ENCODE measurements at places on chromosomes 4 and X. TPM values are rescaled to one million over a fixed set of nuclear protein-coding genes. Genes with fewer than 3 reads are reported as not detected.

- DNase-seq: no peak
Measured at GRCh38 chr4:108466936-108467902, 153.2 kb upstream of the RPL34 start.

- DNase-seq: no peak
Measured at GRCh38 chrX:128518508-128518907, 466.3 kb upstream of the ACTRT1 start.

- no peak for DNase-seq
Measured at GRCh38 chrX:6228720-6229119, at the start of gene NLGN4X. TSS of gene NLGN4X (minus strand) at chrX:6228867. CDS start at chrX:6151466, 77,401 bp downstream.

GRCh38 chr4:38141808-38142500, 181.8 kb downstream of the PTTG2 start:
- DNase-seq: no peak

- DNase-seq: no peak
Measured at GRCh38 chrX:148741441-148741840, 241.0 kb downstream of the AFF2 start.

DNA sequence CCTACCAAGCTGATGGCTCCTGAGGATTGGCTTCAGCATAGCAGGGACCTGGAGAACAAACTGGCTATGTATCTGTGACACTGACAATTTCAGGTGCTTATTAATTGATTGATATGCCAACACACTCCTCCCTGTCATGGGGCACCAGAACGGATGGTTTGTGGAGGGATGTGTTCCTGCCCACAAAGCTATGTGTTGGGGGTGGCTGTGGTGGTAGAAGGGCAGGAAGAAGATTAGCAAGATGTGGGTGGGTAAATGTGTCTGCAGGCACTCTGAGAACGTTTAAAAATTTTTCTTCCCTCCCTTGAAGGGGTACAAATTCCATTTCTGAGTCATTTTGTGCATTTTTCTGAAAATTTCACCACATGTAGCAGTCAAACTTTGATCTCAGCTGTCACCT, 55.0 kb upstream of the SCML1 start:
- no peak for DNase-seq

DNA sequence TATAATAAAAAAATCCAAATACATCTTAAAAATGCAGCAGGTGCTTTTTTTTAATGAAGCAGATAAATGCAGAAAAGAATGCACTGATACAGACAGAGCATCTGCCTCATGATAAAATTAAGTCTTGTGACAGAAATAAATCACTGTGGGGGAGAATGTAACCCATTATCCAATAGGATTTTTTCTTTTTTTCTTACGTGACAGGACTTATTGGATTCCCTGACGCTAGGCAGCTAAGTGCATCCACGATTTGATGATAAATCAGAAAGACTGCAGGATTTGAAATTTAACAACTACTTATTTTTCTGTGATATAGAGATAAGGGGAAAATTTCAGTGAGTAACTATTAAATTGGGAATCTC, 110.6 kb upstream of the PPARGC1A start:
- DNase-seq: no peak

DNA sequence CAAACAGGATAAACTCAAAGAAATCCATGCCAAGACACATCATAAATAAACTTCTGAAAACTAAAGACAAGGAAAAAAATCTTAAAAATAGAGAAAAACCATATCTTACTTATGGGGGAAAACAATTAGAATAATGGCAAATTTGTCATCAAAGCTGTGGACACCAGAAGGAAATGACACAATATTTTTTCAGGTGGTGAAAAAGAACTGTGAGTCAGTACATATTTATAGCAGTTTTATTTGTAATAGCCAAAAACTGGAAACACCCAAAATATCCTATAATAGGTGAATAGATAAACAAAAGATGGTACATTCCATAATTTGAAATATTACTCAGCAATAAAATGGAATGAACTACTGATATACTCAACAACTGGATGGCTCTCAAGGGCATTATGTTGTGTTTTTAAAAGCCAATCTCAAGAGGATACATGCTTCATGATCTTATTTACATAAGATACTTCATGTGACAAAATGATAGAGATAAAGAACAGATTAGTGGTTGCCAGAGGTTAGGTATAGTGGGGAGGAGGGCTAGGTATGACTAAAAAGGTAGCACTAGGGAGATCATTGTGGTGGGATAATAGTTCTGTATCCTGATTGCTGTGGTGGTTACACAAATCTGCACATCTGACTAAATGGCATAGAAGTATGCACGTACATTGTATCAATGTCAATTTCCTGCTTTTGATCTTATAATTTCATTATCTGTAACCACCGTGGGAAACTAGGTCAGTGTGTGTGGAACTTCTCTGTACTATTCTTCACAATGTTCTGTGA, 191.9 kb downstream of the PPP1R2C start:
- DNase-seq: no peak

The CXCL11 gene
- polyA plus RNA-seq: 0.16 TPM

The FAM236B gene
- not detected for polyA plus RNA-seq

The TMSB15B gene
- 31.7 TPM for polyA plus RNA-seq

The HTR2C gene
- polyA plus RNA-seq: 0.20 TPM

The RAB39B gene
- 0.77 TPM for polyA plus RNA-seq

The TEX13C gene
- polyA plus RNA-seq: not detected
